ENCODE measurements at places on chromosomes 3 and 15. TPM values are rescaled to one million over a fixed set of nuclear protein-coding genes. Genes with fewer than 3 reads are reported as not detected.

Gene TRPM1
- not detected for total RNA-seq

Gene XCR1
- total RNA-seq: not detected

Gene SCN11A
- 0.63 TPM for total RNA-seq

Gene MNS1
- total RNA-seq: 9.6 TPM

Gene GOLGA6L9
- 6.4 TPM for total RNA-seq

Gene PLAAT1
- total RNA-seq: 4.0 TPM

Gene ATP13A5
- total RNA-seq: not detected

Gene ZDHHC23
- total RNA-seq: 0.28 TPM

Gene ALDH1L1
- total RNA-seq: 0.49 TPM

Gene CD80
- total RNA-seq: not detected

Gene NMNAT3
- 2.1 TPM for total RNA-seq

Gene HEXA
- 63.2 TPM for total RNA-seq

- DNase-seq: peak; percentile 13
These were observed 859 bp downstream of the RORA start for GRCh38 chr15:61227950-61228936.

- no peak for DNase-seq
These were observed 32.9 kb downstream of the ZBTB11 start for GRCh38 chr3:101643861-101644613.

GRCh38 chr15:101723171-101723873 is 951 bp downstream of the TARS3 start:
- DNase-seq: no peak

DNA sequence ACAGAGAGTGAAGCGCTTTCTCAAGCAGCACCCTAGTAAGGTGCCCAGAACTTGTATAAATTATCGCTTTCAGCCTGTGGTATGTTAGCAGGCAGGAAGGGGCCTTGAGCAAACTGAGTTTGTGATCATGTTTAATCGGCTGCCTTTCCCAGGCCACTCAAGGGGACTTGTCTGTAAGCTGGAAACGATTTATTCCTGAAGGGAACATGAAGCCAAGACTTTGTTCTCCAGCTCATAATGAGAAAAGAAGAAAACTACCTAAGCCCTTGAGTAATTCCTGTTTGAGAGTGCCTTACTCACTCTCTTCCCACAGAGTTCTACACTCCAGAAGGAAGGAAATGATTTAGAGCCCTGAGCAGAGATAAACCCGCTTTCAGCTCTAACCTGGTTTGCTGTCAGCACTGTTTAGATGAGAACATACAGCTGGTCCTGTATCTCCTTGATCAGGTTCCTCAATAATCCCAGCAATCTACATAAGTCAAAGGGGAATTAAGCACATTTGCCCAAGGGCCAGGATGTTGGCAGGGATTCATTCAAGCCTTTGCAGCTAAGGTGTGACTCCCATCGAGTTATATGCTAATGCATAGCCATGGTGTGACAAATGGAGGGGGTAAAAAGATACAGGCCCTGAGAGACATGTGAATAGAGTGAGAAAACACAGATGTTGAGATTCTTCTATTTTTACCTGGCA is 187.7 kb upstream of the SLC24A5 start:
- no peak for DNase-seq

DNA sequence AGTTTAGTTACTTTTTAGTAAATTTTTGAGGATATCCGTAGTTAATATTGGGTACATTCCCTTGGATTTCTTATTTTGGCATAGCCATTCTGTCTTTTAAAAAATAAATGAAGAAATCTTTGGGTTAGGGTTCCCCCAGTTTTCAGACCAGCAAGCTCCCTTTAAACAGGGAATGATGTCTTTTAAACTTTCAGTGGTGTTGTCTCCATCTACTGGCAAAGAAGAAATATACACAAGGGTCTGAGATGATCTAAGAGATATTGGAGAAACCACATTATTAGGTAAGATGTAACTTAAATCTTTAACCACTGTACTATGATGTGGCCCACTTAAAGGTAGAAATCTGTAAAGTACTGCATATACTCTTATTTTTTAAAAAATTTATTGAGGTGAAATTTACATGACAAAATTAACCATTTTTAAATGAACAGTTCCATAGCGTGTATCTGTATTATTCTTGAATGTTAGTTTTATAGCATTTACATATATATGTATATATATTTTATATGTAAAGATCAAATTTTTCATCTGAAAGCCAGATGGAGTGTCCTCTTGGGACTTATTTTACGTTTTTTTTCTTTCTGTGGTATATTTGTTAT is 35.1 kb upstream of the EIF3J start:
- DNase-seq: no peak

- DNase-seq: no peak
These were observed 314.2 kb upstream of the CBLB start for GRCh38 chr3:106182950-106183511.

- no peak for DNase-seq
These were observed 337.8 kb downstream of the FEZF2 start for GRCh38 chr3:62035402-62036057.

GRCh38 chr3:46119709-46120498 is 88.2 kb downstream of the CCR1 start:
- no peak for DNase-seq

- no peak for DNase-seq
These were observed 930.2 kb upstream of the ALCAM start for GRCh38 chr3:104436506-104436905.

GRCh38 chr3:100533176-100533575 is 40.8 kb downstream of the TMEM45A start:
- no peak for DNase-seq

DNA sequence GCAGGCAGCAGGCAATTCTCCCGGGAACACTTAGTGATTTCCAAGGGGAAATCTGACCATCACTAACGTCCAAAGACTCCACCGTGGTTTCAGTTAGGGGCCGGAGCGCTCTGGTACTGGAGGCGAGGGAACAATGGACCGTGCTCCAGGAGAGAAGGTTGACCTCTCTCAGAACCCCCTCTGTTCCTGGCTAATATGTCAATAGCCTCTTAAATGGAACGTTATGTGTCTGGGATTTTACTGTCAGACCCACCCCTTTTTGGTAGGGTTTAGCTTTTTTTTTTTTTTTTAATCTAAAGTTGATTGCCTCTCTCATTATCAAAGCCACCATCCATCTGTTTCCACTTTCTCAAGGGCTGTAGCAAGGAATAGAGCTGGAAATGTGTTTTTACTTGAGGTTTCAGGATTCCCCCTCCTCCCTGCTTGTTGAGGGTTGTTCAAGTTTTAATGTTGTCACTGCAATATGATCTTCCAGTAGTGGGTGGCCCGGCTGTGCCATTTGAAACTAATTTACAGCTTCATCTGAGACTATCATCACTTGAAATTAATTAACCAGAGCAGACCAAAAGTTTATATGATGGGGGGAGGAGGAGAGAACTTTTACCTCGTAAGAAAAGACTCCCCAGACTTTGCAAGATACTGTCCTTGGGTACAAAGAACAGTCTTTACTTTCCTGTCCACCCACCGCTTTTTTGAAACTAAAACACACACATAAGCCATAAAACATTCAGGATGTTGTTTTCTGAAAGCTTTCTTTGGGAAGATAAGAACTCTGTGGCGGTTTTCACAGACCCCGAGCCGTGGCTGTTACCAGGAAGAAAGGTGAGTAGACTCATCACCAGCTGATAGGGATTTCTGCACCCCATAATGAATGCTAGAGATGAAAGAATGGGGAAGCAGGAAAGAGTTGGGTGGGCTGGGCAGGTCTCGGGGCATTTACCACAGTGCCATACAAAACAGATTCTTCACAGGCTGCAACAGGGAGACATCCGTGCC is 187.8 kb downstream of the UACA start:
- no peak for DNase-seq

GRCh38 chr3:143321058-143321769 is 201.6 kb downstream of the CHST2 start:
- DNase-seq: no peak

- no peak for DNase-seq
These were observed 755.7 kb upstream of the ALCAM start for GRCh38 chr3:104610730-104611652.

DNA sequence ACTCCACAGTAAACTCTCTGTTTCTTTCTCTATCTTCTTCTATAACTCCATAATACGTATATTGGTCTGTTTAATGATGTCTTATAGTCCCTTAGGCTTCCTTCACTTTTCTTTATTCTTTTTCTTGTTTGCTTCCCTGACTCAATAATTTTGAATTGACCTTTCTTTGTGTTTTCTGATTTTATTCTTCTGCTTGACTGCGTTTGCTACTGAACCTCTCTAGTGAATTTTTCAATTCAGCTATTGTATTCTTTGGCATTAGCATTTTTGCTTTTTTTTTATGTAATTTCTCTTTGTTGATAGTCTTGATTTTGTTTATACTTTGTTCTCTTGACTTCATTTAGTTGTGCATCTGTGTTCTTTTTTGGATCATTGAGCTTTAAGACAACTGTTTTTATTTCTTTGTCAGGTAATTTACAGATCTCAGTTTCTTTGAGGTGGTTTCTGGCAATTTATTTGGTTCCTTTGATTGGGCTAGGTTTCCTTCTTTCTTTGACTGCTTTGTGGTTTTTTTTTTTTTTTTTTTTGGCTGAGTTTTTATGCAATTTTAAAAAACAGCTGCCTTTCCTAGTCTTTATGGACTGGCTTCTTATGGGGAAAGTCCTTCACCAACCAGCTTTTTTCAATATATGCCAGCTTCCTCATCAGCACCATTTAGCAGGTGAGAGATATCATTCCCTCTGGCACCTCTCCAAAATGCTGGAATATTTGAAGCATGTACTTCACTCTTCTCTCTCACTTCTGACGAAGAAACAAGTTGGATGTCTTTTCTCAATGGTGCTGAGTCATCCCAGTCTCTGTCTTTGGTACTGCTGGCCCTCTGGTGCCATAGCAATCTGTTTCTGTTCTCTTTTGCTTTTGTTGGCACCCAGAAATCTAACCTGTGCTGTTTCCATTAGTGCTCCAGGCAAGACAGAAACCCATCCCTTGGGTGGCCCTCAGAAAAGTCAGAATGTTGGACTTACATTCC is 17.6 kb downstream of the RSRC1 start:
- DNase-seq: no peak

GRCh38 chr3:152703245-152703890 is 131.6 kb upstream of the P2RY1 start:
- no peak for DNase-seq

GRCh38 chr3:38031022-38031994 is 1.9 kb upstream of the PLCD1 start:
- no peak for DNase-seq

GRCh38 chr3:156513619-156514018 is 41.3 kb downstream of the SSR3 start:
- DNase-seq: no peak

DNA sequence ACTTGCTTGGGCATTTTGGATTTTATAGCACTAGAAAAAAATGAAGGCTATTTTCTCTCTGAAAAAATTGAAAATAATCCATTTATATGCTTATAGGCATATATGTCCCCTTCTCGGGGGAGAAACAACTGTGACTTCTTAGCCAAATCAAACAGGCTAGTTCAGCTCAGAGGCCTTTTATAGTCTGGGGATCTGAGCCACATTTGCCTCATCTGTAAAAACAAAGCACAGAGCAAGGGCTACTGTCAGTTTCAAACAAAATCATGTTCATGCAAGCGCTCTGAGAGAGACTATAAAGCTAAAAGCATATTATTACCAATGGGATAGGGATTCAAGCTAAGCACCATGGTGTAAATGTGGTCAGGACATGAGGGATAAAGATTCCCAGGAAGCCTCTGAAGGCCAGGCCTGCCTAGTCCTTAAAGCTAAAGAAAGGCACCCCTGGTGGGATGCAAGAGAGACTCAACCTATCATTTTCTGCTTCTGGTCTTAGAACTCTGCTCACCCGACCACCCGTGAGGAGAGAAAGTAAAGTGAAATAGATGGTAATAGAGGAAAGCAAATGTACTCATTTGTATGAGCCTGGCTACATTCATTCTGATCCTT is 51.0 kb upstream of the IL12A start:
- DNase-seq: no peak

Measured in neural crest cell (in vitro differentiated cells).